Endothelial cell (in vitro differentiated cells): ENCODE measurements at places on chromosomes 5 and 9.

- DNase-seq: peak; percentile 12
- peaks cover 8% of the 10 kb centered on the region for H3K27me3 ChIP-seq
- H3K4me3 ChIP-seq: no peak overlapping the region
- H3K36me3 ChIP-seq: peaks cover 65% of the 10 kb centered on the region
These were observed 196.6 kb upstream of the OTULINL start for GRCh38 chr5:14385019-14385418.

GRCh38 chr5:175902026-175902425 is 30.6 kb downstream of the CPLX2 start:
- no peak for DNase-seq
- no peaks in the 10 kb centered on the region for H3K4me1 ChIP-seq
- peaks cover 3% of the 10 kb centered on the region for H3K27me3 ChIP-seq

GRCh38 chr5:71877511-71877910 is 158.4 kb downstream of the CARTPT start:
- H3K36me3 ChIP-seq: no peaks in the 10 kb centered on the region
- no peak overlapping the region for H3K27ac ChIP-seq
- no peak overlapping the region for H3K4me3 ChIP-seq
- H3K27me3 ChIP-seq: peaks cover 3% of the 10 kb centered on the region

DNA sequence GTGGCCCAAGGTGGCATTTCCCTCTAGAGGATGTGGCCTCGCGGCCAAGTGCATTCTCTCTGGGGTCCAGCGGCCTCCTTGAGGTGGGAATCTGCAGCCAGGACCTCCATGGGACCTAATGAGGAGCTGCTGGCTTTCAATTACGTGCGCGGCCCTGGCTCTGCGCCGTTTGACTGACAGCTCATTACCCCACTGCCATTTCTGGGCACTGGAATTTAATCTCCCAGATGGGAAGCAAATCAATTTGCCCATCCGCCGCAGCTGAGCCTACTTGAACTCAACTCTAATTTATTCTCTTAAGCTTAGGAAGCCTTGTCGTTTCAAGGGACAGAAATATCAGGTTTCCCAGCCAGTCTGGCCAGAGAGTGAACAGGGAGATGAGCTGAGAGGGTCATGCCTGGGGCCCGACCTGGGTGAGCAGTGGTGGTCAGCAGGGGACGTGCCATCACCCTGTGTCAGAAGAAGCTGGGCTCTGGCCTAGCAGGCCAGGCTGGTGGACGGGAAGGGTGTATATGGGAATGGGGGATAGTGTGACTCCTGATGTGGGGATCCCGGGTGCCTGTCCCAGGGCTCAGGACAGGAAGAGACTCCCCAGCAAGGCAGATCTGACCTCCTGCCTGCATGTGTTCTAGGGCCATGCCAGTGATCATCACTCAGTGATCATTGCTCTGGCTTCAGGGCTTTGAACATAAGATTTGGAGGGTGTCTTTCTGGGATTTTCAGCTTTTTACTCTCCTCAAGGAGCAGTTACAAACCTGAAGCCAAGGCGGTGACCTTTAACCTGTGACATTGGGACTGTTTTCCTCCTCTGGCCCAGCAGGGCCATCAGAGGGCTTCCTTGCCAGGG is 69.7 kb downstream of the MACROH2A1 start:
- H3K27ac ChIP-seq: no peak overlapping the region
- DNase-seq: no peak
- peaks cover 8% of the 10 kb centered on the region for H3K36me3 ChIP-seq
- H3K27me3 ChIP-seq: peaks cover 2% of the 10 kb centered on the region
- H3K4me1 ChIP-seq: peaks cover 2% of the 10 kb centered on the region

GRCh38 chr9:100445161-100445902 is 18.4 kb downstream of the MSANTD3 start:
- H3K27me3 ChIP-seq: no peaks in the 10 kb centered on the region
- no peak for DNase-seq
- H3K4me3 ChIP-seq: no peak overlapping the region

- H3K36me3 ChIP-seq: no peaks in the 10 kb centered on the region
- H3K4me1 ChIP-seq: peaks cover 9% of the 10 kb centered on the region
- H3K27me3 ChIP-seq: no peaks in the 10 kb centered on the region
- H3K4me3 ChIP-seq: no peak overlapping the region
- H3K27ac ChIP-seq: no peak overlapping the region
These were observed 13.4 kb upstream of the JADE2 start for GRCh38 chr5:134511796-134512660.
